Frontal cortex (tissue), 4 donors: ENCODE measurements at places on chromosomes 3 and 15. TPM values are rescaled to one million over a fixed set of nuclear protein-coding genes. Genes with fewer than 3 reads are reported as not detected.

OR5AC2 gene
- not detected for total RNA-seq

CCDC80 gene
- total RNA-seq = 2.9 TPM

GRM2 gene
- 6.5 TPM for total RNA-seq

DUOX1 gene
- total RNA-seq = not detected

UROC1 gene
- total RNA-seq = not detected

REC114 gene
- total RNA-seq = not detected

MGLL gene
- 31.4 TPM for total RNA-seq

MME gene
- total RNA-seq = 4.1 TPM

SPATA12 gene
- total RNA-seq = not detected

HIGD2B gene
- under 0.01 TPM for total RNA-seq

PLA2G4F gene
- not detected for total RNA-seq

CHRNA7 gene
- 4.5 TPM for total RNA-seq

RETNLB gene
- total RNA-seq = not detected

FRG2C gene
- total RNA-seq = not detected

TPRG1 gene
- 1.2 TPM for total RNA-seq

WDR72 gene
- under 0.01 TPM for total RNA-seq

FEM1B gene
- 213 TPM for total RNA-seq

GUCA1C gene
- not detected for total RNA-seq

PAQR9 gene
- 2.4 TPM for total RNA-seq

KCNH8 gene
- 11.0 TPM for total RNA-seq

GPR149 gene
- 7.7 TPM for total RNA-seq

CD47 gene
- 444 TPM for total RNA-seq

NR1I2 gene
- 0.82 TPM for total RNA-seq

SLC28A2 gene
- total RNA-seq = not detected

C3orf70 gene
- total RNA-seq = 30.6 TPM

KCNMB3 gene
- total RNA-seq = 2.0 TPM

LTK gene
- not detected for total RNA-seq

LMAN1L gene
- not detected for total RNA-seq

CCDC13 gene
- total RNA-seq = 2.4 TPM
